Spinal cord (tissue), 10 donors: ENCODE measurements at places on chromosomes 13 and 19. TPM values are rescaled to one million over a fixed set of nuclear protein-coding genes. Genes with fewer than 3 reads are reported as not detected.

DNA sequence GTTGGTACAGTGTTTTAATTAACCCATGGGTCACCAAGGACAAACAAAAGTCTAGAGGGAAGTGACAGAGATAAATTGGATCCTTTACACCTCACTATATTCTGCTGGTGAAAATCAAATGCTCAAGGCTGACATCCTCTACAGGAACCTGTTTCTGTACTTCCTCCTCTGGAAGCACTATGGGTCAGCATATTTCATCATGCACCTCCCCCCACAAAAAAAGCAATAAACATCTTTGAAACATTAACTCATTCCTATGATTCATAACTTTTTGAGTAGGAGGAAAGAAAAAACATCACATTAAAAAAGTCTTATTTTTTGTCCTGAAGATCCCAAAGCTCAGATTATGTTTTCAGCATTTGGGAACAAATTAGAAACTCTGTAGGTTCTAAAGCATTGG, 588.3 kb upstream of the SGCG start:
- H3K27ac ChIP-seq = no peak overlapping the region
- H3K27me3 ChIP-seq = no peaks in the 10 kb centered on the region
- no peak for DNase-seq
- H3K36me3 ChIP-seq = no peaks in the 10 kb centered on the region
- H3K4me1 ChIP-seq = no peaks in the 10 kb centered on the region
- no peak overlapping the region for H3K4me3 ChIP-seq

DNA sequence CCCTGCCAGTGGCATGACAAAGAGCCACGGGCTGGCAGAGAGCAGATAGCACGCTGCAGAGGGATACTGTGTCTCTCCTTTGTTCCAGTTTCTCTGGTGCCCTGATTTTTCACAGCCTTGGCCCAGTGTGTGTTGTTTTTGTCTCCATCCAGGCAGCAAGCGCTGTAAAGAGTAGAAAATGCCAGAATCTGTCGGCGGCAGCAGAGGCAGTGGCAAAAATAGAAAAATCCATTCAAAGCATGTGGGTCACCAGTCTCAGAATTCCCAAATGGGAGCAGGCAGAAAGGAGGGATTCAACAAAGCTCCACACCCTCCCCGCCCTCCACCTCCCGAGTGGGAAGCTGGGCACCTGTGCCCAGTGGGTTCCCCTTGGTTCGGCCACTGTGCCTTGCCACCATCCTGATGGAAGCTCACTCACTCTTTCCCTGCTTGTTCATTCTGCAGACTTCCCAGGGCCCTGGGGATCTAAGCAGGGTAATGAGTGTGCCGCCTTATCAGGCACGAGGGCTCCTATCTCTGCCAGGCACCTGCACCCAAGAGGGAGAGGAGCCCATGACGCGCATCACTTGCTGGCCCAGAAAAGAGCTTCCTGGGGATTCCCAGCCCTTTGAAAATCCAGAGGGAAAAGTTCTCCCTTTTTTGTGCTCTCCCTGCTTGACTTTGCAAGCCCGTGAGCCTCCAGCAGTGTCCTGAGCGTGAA, 416.9 kb downstream of the IRS2 start:
- no peaks in the 10 kb centered on the region for H3K27me3 ChIP-seq
- no peak overlapping the region for H3K4me3 ChIP-seq
- H3K27ac ChIP-seq = peak overlapping the region; percentile 75
- peak; percentile 81 for DNase-seq
- H3K4me1 ChIP-seq = peaks cover 26% of the 10 kb centered on the region

DNA sequence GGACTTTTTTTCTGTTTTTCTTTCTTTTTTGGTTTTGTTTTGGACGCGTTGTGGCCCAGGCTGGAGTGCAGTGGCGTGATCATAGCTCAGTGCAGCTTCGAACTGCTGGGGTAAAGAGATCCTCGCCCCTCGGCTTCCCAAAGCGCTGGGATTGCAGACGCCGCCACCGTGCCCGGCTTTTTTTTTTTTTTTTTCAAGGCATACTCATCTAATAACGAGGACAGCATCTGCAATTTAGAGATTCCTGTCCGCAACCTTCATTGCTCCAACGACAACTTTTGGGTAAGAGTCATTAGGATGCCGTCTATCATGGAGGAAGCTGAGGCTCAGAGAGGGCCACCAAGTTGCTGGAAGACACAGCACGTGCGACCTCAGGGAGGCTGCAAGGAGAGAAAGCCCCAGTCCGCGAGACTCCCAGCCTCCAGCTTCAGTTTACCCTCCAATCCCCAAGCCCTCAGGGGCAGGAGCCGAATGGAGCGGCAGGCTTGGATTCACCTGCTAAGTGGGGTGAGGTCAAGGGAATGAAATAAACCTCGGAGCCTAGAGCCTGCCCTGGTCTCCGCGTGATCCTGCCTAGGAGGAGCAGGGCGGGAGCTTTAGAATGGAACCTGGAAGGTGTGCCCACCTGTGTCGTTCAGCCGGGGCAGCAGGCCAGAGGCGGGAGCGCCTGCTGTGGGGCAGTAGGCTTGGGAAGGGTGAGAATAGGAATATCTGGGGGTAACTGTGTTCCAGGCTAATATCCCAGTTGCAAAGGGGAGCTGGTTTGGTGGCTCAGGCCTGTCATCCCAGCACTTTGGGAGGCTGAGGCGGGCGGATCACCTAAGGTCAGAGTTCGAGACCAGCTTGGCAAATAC, 676 bp upstream of the POLRMT start:
- DNase-seq = no peak
- peaks cover 36% of the 10 kb centered on the region for H3K36me3 ChIP-seq
- H3K27me3 ChIP-seq = no peaks in the 10 kb centered on the region
- no peak overlapping the region for H3K27ac ChIP-seq

DNA sequence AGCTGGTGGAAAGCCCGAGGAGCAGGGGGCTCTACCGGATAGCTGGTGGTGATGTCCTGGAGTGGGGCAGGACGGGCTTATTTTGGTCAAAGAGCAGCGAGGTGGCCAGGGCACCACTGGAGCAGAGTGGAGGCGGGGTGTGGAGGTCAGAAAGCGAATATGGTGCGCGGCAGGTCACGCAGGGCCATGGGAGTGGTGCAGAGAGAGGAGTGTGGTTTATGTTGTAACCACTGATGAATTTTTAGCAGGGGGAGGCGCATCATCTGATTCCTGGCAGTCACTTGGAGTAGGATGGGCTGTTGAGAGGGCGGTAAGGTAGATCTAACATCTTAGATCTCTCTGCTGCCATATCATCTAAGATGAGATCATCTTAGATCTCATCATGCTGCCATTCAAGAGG, 1.4 kb upstream of the ZNF414 start:
- no peak overlapping the region for H3K27ac ChIP-seq
- H3K4me1 ChIP-seq = peaks cover 26% of the 10 kb centered on the region
- H3K27me3 ChIP-seq = no peaks in the 10 kb centered on the region
- peaks cover 28% of the 10 kb centered on the region for H3K36me3 ChIP-seq
- H3K4me3 ChIP-seq = no peak overlapping the region

The TPTE2 gene
- 0.10 TPM for total RNA-seq

DNA sequence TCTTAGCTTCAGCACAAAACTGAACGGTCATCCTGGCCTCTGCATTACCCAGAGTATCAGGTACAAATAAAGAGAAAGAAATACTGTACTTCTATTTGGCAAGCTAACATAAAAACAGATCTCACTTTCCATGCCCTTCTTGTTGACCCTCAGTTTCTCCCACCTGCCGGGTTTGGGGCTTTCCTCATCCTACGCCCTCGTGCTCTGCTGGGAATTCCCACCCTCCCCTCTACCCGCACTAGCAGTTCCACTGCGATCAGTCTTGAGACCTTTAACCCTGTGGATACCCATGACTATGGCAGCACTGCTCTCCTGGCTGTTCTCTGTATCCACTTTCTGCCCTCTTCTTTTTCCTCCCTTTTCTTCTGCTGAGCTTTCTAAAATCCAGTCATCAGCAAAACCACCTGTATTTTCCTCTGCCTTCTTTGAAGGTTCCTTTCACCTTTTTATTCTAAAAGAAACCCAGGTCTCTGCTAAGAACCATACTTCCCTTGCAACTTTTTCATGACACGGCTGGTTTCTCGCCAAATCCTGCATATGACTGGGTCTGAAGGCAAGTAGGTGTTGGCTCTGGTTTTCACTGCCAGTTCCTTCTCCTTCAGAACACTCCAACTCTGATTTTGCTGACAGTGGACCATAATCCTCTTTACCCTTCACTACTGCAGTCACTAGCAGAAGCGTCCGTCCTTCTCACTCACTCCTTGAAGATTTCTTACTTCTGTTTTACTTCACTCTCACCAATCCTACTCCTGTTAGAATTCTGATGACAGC, 99.4 kb downstream of the MIPEP start:
- H3K4me3 ChIP-seq = no peak overlapping the region
- no peak overlapping the region for H3K27ac ChIP-seq
- no peaks in the 10 kb centered on the region for H3K4me1 ChIP-seq
- H3K36me3 ChIP-seq = no peaks in the 10 kb centered on the region
- DNase-seq = no peak

DNA sequence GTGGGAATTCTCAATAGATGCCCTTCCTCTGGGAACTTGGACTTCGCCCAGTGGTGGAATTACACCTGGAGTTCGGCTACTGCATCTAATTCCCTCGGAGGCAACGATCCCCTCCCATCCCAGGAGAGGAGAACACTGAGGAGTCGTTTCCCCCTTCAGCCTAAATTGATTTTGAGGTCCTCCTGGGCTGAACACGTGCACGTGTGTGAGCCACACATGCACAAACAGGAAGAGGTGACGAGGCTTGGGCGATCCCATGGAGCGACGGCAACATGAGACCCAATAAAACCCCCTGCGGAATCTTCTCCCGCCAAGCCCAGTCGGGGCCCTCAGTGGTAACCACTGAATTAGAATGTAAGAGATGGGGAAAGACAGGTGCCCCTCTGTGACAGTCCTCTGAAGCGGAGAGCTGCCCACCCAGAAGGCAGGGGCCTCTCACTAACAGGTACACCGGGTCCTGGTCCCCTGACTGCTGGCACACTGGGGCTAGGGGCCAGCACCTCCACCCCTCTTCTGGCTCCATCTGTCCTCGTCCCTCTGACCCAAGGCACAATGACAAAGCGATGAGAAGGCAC, 4.5 kb downstream of the MLLT1 start:
- H3K4me1 ChIP-seq = peaks cover 90% of the 10 kb centered on the region
- no peak for DNase-seq
- no peak overlapping the region for H3K4me3 ChIP-seq
- H3K27ac ChIP-seq = peak overlapping the region; percentile 48

- no peak overlapping the region for H3K4me3 ChIP-seq
- DNase-seq = no peak
- H3K4me1 ChIP-seq = no peaks in the 10 kb centered on the region
- no peaks in the 10 kb centered on the region for H3K27me3 ChIP-seq
- H3K27ac ChIP-seq = no peak overlapping the region
- H3K36me3 ChIP-seq = no peaks in the 10 kb centered on the region
Measured at GRCh38 chr13:94232161-94232950, 247.1 kb downstream of the DCT start.

- no peak overlapping the region for H3K4me3 ChIP-seq
- no peaks in the 10 kb centered on the region for H3K4me1 ChIP-seq
- H3K27ac ChIP-seq = no peak overlapping the region
- H3K27me3 ChIP-seq = no peaks in the 10 kb centered on the region
- H3K36me3 ChIP-seq = no peaks in the 10 kb centered on the region
Measured at GRCh38 chr13:41007744-41008128, 11.4 kb downstream of the ELF1 start.

- no peaks in the 10 kb centered on the region for H3K4me1 ChIP-seq
- H3K27me3 ChIP-seq = no peaks in the 10 kb centered on the region
- DNase-seq = no peak
- H3K4me3 ChIP-seq = no peak overlapping the region
Measured at GRCh38 chr13:28805193-28805819, 14.8 kb upstream of the MTUS2 start.

GRCh38 chr19:10602330-10603083, 15.4 kb upstream of the AP1M2 start:
- H3K36me3 ChIP-seq = peaks cover 3% of the 10 kb centered on the region
- peak overlapping the region; percentile 91 for H3K27ac ChIP-seq
- peak overlapping the region; percentile 94 for H3K4me3 ChIP-seq
- no peaks in the 10 kb centered on the region for H3K27me3 ChIP-seq

- peaks cover 55% of the 10 kb centered on the region for H3K36me3 ChIP-seq
- H3K4me3 ChIP-seq = no peak overlapping the region
- no peak overlapping the region for H3K27ac ChIP-seq
- H3K27me3 ChIP-seq = no peaks in the 10 kb centered on the region
Measured at GRCh38 chr13:110634558-110634957, 19.2 kb downstream of the NAXD start.

The MPND gene
- 10.8 TPM for total RNA-seq

The PLIN5 gene
- total RNA-seq = 2.8 TPM

DNA sequence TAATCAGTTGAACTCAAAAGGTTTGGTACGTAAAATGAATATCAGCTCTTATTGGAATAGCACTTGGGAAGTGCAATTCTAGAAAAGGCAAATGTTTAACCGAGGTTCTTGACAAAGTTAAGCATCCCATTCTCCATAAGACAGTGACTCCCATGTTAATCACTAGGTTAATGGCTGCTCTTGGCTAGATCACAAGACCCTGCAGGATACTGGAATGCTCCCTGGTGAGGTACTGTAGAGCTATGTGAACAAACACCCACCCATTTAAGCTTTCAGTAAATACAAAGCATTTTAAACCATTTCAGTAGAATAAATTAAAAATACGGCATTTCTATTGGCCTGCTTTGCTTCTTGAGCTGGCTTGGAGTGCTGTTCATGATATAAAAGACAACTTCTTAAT, 56.5 kb downstream of the TDRD3 start:
- no peak overlapping the region for H3K27ac ChIP-seq
- no peak overlapping the region for H3K4me3 ChIP-seq
- no peaks in the 10 kb centered on the region for H3K4me1 ChIP-seq
- no peaks in the 10 kb centered on the region for H3K27me3 ChIP-seq
- no peaks in the 10 kb centered on the region for H3K36me3 ChIP-seq

- H3K36me3 ChIP-seq = no peaks in the 10 kb centered on the region
- no peak overlapping the region for H3K27ac ChIP-seq
- H3K4me3 ChIP-seq = no peak overlapping the region
Measured at GRCh38 chr13:32638739-32639138, 52.5 kb downstream of the PDS5B start.

DNA sequence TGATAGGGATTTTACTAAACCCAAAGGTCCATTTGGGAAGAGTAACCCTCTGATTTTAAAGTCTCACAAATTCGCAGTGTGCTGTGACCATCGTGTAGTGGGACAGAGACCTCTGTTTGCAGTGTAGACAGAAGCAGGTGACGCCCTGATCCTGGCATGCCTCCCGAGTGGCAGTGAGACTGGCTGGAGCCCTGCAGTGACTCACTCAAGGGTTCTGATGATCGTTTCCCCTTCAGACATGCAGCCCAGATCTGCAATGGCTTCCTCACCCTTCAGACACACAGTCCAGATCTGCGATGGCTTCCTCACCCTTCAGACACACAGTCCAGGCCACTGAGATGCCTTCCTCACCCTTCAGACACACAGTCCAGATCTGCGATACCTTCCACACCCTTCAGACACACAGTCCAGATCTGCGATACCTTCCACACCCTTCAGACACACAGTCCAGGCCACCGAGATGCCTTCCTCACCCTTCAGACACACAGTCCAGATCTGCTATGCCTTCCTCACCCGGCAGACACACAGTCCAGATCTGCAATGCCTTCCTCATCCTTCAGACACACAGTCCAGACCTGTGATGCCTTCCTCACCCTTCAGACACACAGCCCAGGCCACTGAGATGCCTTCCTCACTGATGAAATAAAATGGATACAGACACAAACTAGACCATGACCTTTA, 125.2 kb downstream of the ATP11A start:
- no peak overlapping the region for H3K27ac ChIP-seq
- no peak for DNase-seq
- no peak overlapping the region for H3K4me3 ChIP-seq
- no peaks in the 10 kb centered on the region for H3K27me3 ChIP-seq
- H3K4me1 ChIP-seq = peaks cover 8% of the 10 kb centered on the region

- DNase-seq = peak; percentile 58
- H3K4me3 ChIP-seq = no peak overlapping the region
- no peak overlapping the region for H3K27ac ChIP-seq
- H3K27me3 ChIP-seq = no peaks in the 10 kb centered on the region
- H3K4me1 ChIP-seq = peaks cover 6% of the 10 kb centered on the region
Measured at GRCh38 chr13:100721885-100722512, 47.4 kb upstream of the TMTC4 start.

The GAS6 gene
- 62.8 TPM for total RNA-seq
